Stimulated activated CD4-positive, alpha-beta T cell treated with anti-CD3 and anti-CD28 coated beads, Interleukin-1b, Interleukin-23, amount 100 ng/mL, for 24 hours (primary cell): ENCODE measurements at places on chromosomes 3 and 15.

- no peak for DNase-seq
Observed at GRCh38 chr15:52392008-52392687, 96.5 kb upstream of the MYO5C start.

DNA sequence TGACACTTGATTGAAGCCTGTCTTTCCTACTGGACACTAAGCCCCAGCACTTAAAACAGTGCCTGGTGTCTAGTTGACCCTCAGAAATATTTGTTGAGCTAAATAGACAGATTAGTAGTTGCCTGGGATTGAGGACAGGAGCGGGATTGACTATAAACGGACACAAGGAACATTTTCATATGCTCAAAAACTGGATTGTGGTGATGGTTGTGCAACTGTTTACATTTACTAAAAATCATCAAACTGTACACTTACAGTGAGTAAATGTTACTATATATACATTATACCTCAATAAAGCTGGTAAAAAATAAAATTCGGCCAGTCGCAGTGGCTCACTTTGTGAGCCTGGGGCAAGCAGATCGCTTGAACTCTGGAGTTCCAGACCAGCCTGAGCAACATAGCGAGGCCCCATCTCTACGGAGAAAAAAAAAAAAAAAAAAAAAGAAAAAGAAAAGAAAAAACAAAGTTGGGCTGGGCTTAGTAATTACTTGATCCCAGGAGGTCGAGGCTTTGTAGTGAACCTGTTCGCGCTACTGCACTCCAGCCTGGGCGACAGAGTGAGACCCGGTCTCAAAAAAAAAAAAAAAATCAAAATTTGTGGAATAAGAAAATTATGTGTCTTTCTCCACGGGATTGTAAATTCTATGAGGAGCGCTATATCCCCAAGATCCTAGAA, 632 bp upstream of the IDH3A start:
- no peak for DNase-seq

DNA sequence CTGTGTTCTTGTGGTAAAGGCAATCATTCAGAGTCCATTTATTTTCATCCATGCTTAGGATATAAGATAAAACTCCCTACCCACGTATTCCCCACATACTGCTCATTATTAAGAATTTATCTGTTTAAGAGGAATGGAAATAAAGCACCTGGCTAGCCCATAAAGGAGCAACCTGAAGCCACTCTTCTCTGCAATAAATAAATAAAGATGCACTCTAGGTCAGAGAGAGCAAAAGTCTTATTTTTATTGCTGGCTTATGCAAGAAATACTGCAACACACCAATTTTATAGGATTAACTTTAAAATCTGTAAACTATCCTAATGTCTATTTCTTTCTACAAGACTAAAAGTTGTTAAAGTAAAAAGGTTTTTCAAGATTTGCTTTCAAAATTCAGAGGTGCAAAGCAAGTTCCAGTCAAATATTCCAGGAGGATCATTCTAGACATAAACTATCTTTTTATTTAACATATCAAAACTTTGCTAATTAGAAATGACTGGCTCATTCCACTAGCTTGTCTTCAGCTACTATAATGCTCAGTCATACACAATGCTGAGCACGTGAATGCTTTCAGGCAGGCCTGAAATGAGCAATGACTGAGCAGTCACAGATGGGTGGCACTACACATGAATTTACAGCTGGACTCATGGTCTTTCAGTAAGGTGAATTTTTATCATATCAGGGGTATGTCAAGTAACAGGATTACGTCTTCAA, 7.1 kb downstream of the TJP1 start:
- DNase-seq = no peak

DNA sequence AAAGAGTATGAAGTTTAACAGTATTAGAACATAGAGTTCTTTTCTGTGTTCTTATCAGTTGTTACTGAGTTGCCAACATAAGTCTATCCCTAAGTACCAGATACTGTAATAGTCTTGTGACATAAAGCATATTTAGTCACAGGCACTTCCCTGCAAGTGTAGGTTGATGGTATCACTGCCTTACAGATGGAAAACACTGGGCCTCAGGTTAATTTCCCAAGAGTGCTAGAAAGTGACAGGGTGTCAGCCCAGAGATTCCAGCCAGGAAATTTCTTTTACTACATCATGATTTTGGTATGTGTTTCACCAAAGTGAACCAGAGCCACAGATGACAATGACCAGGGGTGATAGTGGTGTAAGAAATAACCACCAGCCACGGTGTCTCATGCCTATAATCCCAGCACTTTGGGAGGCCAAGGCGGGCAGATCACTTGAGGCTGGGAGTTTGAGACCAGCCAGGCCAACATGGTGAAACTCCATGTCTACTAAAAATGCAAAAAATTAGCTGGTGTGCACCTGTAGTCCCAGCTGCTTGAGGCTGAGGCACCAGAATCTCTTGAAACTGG, 3.2 kb downstream of the EIF1B start:
- DNase-seq = no peak

GRCh38 chr15:27082526-27082925, 111.5 kb downstream of the GABRG3 start:
- no peak for DNase-seq

DNA sequence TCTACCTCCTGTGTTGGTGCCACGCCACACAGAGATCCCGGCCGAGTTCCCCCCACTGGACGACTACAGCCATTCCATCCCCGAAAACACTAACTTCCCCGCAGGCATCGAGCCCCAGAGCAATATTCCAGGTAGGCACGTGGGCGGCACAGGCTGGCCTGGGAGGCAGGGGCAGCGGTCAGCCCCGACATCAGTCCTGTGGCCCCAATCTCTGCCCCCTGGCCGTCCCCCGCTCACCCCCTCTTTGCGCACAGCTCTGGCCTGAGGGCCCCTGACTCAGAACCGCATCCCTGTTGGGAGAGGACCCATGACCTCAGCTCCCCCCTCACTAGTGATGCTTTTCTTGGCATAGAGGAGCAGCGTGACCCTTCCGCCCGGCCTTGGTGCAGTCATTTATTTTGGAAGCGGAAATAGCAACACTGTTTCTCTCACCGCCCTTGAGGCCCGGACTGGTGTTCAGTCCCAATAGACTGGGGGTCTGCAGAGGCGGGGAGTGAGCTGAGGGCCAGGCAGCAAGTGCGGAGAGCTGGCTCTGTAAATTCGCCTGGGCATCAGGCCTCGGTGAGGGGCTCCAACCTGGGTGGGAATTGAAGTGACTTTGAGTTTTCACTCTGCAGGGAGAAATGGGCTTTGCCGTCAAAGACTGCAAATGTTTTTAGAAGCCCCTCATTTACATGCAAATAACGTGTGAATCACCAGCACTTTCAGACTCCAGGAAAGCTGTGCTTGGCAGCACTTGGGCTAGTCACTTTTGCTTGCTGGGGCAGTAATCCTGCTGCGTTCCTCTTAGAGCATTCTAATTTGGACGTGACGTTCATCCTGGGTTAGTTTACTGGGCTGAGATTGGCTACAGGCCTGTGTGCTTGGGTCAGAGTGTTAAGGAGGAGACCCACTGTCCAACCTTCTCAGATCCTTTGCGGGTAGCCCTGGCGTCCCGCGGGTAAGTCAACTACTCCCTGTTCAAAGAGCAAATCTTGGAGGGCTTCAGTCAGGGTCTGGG, 88.9 kb downstream of the AAGAB start:
- DNase-seq = no peak
